ENCODE measurements at places on chromosomes 5 and 9.
A peak's percentile ranks its signal among the peaks of the same experiment; 100 is the strongest.

GRCh38 chr9:125883565-125884217 is 136.5 kb downstream of the PBX3 start:
- DNase-seq: no peak

- peak; percentile 94 for DNase-seq
Measured at GRCh38 chr9:27154908-27155307, 45.9 kb downstream of the TEK start.

DNA sequence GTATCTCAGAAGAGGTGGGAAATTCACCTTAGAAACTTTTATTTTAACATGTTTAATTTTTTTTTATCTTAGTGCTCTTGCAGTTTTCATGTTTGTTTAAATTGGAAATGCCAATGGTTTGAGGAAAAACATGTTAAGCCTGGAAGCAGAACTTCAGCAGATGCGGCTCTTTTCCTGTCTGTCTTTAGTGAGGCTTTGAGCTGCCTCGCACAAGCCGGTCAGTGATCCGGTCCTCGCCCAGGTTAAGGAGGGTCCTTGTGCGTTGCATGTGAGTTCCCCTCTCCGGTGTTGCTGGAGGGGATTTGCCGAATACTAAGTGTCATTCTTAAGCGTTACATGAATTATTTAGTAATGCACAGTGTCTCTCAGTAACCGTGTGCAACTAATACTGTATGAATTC is 9.4 kb upstream of the PLEKHG4B start:
- no peak for DNase-seq

DNA sequence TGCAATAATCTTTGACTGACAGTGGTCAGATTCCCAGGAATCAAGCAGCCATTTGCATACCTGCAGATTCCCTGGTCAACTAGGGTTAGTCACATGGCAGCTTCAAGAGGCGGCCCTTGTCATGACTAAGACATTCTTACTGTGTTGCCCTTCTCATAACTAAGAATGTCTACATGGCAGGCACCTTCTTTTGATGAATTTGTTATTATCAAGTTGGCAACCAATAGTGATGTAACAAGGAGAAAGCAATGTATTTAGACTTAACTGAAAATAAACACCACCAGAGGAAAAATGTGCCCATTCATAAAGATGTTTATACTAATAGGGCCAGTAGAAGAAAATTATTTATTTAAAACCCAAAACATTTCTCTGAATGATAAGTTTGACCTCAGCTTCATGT is 215.6 kb downstream of the TLE1 start:
- DNase-seq: no peak

DNA sequence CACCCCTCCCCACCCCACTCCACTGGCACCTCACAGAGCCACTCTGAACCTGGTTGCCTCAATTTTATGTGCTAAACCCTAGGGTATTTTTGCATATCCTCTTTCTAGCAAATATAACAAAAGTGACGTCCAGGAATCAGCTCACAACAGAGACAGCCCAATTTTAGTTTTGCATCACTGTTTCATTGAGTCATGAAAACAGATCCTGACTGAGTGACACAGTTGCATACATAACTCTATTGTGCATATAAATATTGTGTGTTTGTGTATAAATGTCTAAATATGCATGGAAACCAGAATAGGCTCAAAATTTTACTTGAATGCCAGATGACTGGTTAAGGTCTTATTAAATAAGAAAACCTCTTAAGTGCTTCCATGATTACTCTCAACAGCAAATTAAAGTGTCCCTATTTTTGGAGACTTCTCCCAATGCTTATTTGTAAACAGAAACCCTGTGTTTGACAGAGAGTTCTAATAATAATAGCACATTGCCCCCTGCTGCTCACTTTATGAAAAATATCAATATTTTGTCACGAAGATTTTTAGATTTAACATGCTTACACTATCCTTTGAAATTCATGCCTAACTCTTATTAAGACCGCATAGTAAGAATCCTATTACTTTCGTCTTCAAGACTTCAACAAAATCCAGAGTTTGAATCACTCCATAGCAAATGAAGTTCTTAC is 75.5 kb upstream of the PRRC1 start:
- no peak for DNase-seq

DNA sequence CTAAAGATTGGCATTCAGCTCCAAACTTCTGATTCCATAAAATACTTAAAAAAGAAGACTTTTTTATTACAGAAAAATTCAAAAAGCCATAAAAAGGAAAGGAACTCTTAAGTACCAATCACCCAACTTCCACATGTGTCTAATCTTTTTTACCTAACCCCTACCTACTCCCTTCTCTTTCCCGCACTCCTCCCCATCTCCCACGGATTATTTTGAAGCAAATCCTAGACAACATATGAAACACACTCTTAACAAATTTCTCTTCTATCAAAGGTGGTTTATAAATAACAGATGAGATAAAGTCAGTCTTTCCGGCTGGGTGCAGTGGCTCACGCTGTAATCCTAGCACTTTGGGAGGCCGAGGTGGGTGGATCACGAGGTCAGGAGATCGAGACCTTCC is 5.9 kb upstream of the DENND4C start:
- DNase-seq: no peak

DNA sequence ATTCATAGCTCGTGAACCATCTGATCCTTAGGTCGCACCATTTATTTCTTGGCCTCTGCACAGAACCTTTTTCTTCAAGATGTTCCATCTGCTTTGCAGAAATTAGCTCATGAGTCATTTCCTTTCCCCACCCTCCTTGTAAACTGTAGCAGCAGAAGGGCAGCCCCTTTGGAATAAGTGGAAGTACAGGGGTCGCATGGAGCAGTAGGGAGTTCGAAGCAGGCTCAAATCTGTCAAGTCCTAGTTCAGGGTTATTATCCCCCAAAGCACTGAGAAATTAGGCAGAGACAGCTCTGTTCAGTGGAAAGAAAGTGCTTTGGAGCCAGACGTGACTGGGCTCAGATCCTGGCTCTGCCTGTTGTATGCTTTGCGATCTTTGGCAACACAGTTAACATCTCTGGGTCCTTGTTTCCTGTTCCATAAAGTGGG is 84.2 kb downstream of the SGCD start:
- no peak for DNase-seq

GRCh38 chr9:550333-550732 is 291.2 kb upstream of the DMRT1 start:
- DNase-seq: no peak

- no peak for DNase-seq
Measured at GRCh38 chr9:120857481-120857880, 14.8 kb upstream of the PSMD5 start.

All from brain microvascular endothelial cell (primary cell).